ENCODE measurements at places on chromosomes 4 and X.

- no peak for DNase-seq
Observed at GRCh38 chr4:27620886-27621285, 760.2 kb downstream of the STIM2 start.

- no peak for DNase-seq
Observed at GRCh38 chrX:1935805-1936204, 320.9 kb downstream of the ASMT start.

GRCh38 chrX:95884186-95884585, 800.5 kb upstream of the DIAPH2 start:
- DNase-seq: no peak

GRCh38 chr4:145453163-145453520, 28.5 kb upstream of the SMAD1 start:
- no peak for DNase-seq

GRCh38 chr4:158624889-158625478, 46.7 kb downstream of the C4orf46 start:
- no peak for DNase-seq

DNA sequence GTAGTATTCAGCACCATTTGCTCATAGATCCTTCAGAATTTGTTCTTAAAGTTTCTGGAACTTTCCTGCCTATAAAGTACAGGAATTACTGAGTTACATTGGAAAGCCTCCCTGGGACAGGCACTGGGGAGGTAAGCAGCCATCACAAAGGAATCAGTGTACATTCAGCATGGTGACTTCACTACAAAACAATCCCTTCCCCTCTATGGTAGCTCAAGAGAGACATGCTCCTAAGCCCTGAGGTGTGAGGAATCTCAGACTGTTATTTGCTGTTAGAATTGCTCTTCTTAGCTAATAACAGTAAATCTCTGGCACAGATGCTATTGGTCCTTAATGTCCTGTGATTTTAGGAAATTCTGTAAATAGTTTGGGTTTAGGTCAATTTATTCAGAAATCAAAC, 1898.0 kb upstream of the PCDH7 start:
- DNase-seq: no peak

DNA sequence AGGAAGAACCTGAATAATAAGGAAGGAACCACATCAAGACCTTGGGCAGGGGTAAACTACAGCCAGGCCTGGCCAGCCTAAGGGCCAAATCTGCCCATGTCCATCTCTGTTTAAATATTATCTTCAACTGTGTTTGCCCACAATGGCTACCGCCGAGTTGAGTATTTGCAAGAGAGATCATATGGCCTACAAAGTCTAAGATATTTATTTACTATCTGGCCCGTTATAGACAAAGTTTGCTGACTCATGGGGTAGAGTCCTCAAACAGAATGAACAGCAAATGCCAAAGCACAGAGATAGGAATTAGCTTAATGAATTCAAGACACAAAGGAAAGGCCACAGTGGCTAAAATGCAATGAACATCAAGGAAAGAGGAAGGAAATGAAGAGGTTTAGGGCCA, 44.8 kb downstream of the RPS6KA3 start:
- DNase-seq: no peak

All from T-helper 22 cell (primary cell).